Activated naive CD4-positive, alpha-beta T cell treated with anti-CD3 and anti-CD28 coated beads, Interleukin-2, amount 50 U/mL, for 16 hours (primary cell): ENCODE measurements at places on chromosomes 5 and 9.

GRCh38 chr9:95137587-95138145 lies 179.8 kb downstream of the FANCC start:
- DNase-seq = no peak

- DNase-seq = no peak
Observed at GRCh38 chr5:174479325-174479724, 245.1 kb upstream of the MSX2 start.

GRCh38 chr5:177367981-177368868 lies 10.5 kb downstream of the RGS14 start:
- no peak for DNase-seq

DNA sequence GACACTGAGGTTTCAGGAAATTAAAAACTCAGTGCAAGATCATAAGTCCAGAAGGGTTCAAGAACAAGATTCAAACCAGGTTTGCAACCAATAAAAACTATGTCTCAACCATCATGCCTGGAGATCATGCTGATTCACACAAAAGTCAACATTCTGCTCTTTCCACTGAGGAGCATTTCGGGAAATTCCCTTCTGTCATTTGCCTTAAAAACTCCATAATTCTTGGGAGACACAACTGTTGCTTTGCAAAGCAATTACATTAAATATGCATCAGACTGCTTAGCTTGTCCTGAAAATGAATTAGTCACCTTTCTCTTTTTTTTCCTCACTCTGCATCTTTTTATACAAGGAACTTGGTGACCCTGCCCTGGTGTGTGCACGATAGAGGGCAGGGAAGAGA lies 275.9 kb upstream of the ZNF462 start:
- DNase-seq = no peak

- no peak for DNase-seq
Observed at GRCh38 chr9:76619640-76620039, 144.6 kb upstream of the PCA3 start.

- no peak for DNase-seq
Observed at GRCh38 chr9:7316166-7316795, 483.3 kb downstream of the DMAC1 start.

- no peak for DNase-seq
Observed at GRCh38 chr9:25353783-25354182, 324.5 kb downstream of the TUSC1 start.

GRCh38 chr5:171926311-171926710 lies 80.1 kb downstream of the FBXW11 start:
- no peak for DNase-seq

DNA sequence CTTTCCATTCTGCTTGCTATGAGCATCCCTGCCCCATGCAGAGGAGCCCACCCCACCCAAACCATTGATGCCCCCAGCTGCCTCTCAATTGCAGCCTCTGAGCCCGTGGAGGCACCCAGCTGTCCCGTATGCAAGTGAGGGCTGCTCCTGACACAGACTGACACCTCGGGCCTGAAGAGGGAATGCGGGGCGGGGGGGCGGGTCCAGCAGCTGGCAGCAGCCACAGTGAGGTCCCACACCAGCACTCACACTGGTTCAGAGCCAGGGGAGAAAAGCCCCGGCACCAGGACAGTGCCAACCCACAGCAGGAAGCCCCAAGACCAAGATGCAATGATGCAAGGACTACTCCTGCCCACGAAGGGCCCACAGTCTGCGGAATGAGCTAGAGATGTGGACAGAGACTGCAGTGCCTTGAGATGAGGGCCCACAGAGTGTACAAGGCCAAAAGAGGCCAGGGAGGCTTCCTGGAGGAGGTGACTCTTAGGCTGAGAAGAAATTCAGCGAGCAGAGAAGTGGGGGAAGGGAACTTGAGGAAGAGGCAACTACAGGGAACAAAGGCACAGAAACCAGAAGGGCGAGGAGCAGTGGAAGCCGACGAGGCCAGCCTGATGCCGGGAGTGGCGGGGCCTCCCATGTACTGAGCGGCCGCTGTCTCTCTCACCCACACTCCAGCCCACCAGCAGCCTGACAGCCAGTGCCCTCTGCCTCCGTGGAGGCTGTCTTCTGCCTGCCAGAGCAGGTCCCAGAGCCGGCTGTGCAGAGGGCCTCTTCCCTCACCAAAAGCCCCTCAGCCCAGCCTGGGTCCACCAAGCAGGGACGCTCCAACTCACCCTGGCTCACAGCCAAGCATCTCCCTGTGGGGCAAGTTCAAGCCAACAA lies 9.2 kb downstream of the EEIG1 start:
- DNase-seq = peak; percentile 22

DNA sequence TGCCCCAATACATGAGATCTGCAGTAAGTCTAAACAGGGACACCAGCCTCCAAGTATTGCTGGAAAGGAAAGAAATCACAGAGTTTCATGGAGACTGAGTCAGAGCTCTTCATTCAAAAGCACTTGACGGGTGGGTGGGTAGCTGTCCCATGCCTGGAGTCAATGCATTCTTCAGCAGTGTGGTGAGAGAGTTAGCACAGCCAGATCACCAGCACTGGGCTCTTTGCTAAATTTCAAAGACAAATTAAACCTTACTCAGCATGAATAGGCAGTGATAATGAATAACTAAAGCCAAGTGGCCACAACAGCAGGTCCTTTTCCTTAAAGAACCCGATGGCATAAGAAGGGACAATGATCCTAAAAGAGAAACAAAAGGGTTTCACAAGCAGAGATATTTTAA lies 192.4 kb downstream of the ACTL7B start:
- DNase-seq = no peak

DNA sequence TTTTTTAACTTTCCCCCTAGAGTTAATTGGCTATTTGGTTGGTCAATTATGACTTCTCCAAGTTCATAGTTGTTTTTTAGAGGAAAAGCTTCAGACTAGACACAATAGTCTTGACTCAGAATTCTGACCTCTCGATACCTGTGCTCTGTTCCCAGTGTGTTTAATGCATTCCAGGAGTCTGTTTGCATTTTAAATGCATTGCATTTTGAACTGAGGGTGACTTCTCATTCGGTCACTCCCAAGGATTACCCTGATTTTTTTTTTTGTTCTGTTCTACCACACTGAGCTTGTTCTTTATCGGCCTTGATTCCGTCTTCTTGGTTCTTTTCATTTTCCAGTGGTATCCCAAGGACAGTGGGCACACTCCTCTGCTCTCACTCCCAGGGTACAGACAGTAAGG lies 16.3 kb downstream of the ARHGEF28 start:
- DNase-seq = no peak

DNA sequence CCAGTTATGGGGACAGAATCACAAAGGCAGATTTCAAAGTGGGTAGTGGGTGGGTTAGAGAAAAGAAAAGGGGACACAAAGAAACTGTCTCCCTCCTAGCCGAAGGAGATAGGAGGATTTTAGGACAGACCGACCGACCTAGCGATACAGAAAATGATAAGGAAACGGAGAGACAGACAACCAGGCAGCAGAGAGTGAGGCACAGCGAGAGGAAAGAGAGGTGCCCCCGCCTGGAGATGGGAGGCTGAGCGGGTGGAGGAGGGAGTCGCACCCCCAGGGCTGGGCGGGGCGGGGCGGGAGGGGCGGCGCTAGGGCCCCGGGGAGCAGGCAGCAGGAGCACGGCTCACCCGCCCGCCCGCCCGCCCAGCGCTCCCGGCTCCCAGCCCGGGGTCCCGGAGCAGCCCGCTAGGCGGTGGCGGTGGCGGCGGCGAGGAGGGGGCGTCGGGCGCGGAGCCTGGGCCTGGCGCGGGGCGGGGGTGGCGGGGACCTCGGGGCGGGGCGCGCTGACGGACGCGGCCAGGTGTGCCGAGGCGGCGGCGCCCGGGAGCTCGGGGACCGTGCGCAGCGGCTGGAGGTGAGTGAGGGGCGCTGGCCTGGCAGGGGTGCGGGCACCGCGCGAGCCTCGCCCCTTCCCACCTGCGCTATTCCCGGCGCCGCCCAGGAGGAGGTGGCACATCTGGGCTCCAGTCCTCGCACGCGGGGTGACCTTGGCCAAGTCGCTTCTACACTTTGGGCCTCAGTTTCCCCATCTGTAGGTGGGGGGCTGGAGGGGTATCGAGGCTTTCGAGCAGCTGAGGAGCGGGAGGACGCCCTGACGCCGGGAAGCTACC lies 15.9 kb upstream of the SYNPO start:
- peak; percentile 34 for DNase-seq

GRCh38 chr5:78813906-78814530 lies 165.4 kb upstream of the LHFPL2 start:
- no peak for DNase-seq
